WTC11 (cell line): ENCODE measurements at places on chromosomes 12 and 14. TPM values are rescaled to one million over a fixed set of nuclear protein-coding genes. Genes with fewer than 3 reads are reported as not detected.

CCT2 gene
- total RNA-seq: 297 to 342 TPM (median 301 TPM) in 3 replicates

MYF6 gene
- total RNA-seq: 0.15 to 0.39 TPM in 2 of 3 replicates, not detected in the other

KRT8 gene
- 424 to 477 TPM (median 429 TPM) in 3 replicates for total RNA-seq

- no peaks in the 10 kb centered on the region for H3K27me3 ChIP-seq
- H3K4me3 ChIP-seq: no peak overlapping the region
- no peaks in the 10 kb centered on the region for H3K4me1 ChIP-seq
- DNase-seq: no peak
- H3K27ac ChIP-seq: no peak overlapping the region
Measured at GRCh38 chr14:34781242-34781641, 66.8 kb upstream of the CFL2 start.

DNA sequence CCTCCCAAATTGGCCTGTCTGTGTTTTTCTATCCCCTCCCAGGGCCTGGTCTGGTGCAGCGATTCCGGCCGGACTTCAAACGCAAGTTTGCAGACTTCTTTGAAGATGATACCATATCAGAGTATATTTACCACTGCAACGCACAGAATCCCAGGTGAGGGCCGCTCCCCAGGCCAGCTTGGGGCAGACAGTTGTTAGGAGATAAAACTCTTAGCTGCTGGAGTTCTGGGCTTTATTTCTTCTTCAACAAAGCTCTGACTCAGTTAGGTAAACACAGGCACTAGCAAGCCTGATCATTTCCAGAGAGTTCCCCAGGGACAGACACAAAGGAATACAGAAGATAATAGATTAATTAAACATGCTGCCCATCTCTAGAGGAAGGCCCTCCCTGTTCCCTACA is 8.3 kb downstream of the ABHD4 start:
- peaks cover 85% of the 10 kb centered on the region for H3K36me3 ChIP-seq
- no peak for DNase-seq
- H3K4me1 ChIP-seq: no peaks in the 10 kb centered on the region
- H3K27ac ChIP-seq: no peak overlapping the region
- no peaks in the 10 kb centered on the region for H3K27me3 ChIP-seq

GRCh38 chr12:122979908-122980182 is 636 bp upstream of the ARL6IP4 start:
- peaks cover 28% of the 10 kb centered on the region for H3K4me1 ChIP-seq
- no peaks in the 10 kb centered on the region for H3K27me3 ChIP-seq
- H3K4me3 ChIP-seq: peak overlapping the region; percentile 87
- H3K36me3 ChIP-seq: 0 out of 2 replicates have a peak, but pooled peaks cover 4% of the 10 kb centered on the region
- peak overlapping the region; percentile 83; the same call in 1 of the 2 replicates for H3K27ac ChIP-seq

- no peaks in the 10 kb centered on the region; the same call in 1 of the 2 replicates for H3K27me3 ChIP-seq
- H3K4me3 ChIP-seq: no peak within 1 kb of the TSS
- peak; percentile 19 for DNase-seq
- H3K4me1 ChIP-seq: peaks cover 21% of the 10 kb centered on the region
Measured at GRCh38 chr12:122730215-122731014, at the start of gene HCAR1. Gene HCAR1 (minus strand): TSS chr12:122730844. CDS start chr12:122730339, 505 bp downstream.

- H3K36me3 ChIP-seq: no peaks in the 10 kb centered on the region
- H3K27ac ChIP-seq: no peak overlapping the region
- DNase-seq: no peak
- H3K27me3 ChIP-seq: no peaks in the 10 kb centered on the region
Measured at GRCh38 chr12:68048648-68049297, 59.5 kb downstream of the IFNG-AS1 start.

- peaks cover 19% of the 10 kb centered on the region for H3K4me1 ChIP-seq
- H3K27me3 ChIP-seq: no peaks in the 10 kb centered on the region
- peaks cover 3% of the 10 kb centered on the region for H3K36me3 ChIP-seq
Measured at GRCh38 chr12:51081421-51081820, 2.0 kb downstream of the CSRNP2 start.

DNA sequence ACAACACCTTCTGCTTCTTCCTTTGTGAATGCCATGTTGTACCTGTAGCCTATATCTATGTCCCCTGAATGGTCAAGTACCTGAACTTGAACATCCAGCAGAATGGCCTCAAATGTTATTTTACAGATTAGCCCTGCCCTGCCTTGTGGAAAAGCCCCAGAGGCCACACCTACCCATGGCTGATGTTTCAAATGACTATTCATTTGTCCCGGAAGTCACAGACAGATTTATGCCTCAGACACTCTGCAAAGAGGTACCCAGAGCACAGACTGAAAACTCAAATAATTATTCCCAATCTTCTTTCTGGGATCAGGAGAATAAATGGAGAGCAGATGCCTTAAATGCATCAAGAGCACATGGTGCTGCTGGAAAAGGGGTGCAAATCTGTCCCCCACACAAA is 13.0 kb upstream of the DPF3 start:
- no peaks in the 10 kb centered on the region for H3K27me3 ChIP-seq
- H3K4me1 ChIP-seq: peaks cover 25% of the 10 kb centered on the region
- no peaks in the 10 kb centered on the region for H3K36me3 ChIP-seq
- H3K27ac ChIP-seq: no peak overlapping the region
- no peak overlapping the region for H3K4me3 ChIP-seq
- DNase-seq: no peak

- H3K4me3 ChIP-seq: no peak overlapping the region
- DNase-seq: no peak
- no peak overlapping the region for H3K27ac ChIP-seq
- no peaks in the 10 kb centered on the region for H3K27me3 ChIP-seq
- H3K36me3 ChIP-seq: no peaks in the 10 kb centered on the region
Measured at GRCh38 chr12:116319233-116319897, 41.9 kb upstream of the MED13L start.

- no peak overlapping the region for H3K4me3 ChIP-seq
- DNase-seq: no peak
- H3K27ac ChIP-seq: no peak overlapping the region
- peaks cover 51% of the 10 kb centered on the region for H3K27me3 ChIP-seq
- peaks cover 5% of the 10 kb centered on the region for H3K36me3 ChIP-seq
Measured at GRCh38 chr12:99029511-99030271, 384.6 kb downstream of the APAF1 start.

DNA sequence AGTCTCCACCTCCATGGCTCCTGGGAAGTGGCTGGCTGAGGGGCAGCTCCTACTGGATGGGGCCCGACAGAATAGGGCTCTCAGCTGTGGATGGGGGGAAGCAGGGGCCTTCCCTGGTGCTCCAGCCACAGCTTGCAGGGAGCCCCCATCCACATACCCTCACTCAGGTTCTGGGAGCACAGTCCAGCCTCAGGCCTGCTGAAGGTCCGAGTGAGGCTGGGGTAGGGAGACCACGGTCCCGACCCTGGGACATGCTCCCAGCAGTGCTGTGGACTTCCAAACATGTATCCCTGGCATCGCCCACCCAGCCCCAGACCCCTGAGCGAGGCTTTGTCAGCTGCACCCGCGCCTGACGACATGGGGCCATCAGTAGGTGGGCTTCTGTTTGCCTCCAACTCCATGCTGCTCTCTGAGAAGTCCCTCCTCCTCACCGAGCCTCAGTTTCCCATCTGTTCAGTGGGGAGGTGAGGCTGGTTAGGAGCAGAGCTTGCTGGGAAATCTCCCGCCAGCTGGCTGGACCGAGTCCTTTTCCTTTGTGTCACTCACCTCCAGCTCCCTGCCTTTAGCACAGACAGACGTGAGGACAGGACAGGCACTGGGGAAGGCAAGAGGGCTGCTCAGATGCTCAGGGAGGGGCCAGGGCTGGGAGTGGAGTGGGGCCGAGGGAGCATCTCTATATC is 9.1 kb upstream of the ATG101 start:
- H3K27ac ChIP-seq: no peak overlapping the region
- no peak overlapping the region for H3K4me3 ChIP-seq
- H3K27me3 ChIP-seq: peaks cover 6% of the 10 kb centered on the region
- H3K4me1 ChIP-seq: no peaks in the 10 kb centered on the region
- no peak for DNase-seq
